HL-60 (cell line): ENCODE measurements at places on chromosomes 16 and 17.

GRCh38 chr17:74148901-74149596 is 54.4 kb upstream of the RPL38 start:
- DNase-seq, result no peak

DNA sequence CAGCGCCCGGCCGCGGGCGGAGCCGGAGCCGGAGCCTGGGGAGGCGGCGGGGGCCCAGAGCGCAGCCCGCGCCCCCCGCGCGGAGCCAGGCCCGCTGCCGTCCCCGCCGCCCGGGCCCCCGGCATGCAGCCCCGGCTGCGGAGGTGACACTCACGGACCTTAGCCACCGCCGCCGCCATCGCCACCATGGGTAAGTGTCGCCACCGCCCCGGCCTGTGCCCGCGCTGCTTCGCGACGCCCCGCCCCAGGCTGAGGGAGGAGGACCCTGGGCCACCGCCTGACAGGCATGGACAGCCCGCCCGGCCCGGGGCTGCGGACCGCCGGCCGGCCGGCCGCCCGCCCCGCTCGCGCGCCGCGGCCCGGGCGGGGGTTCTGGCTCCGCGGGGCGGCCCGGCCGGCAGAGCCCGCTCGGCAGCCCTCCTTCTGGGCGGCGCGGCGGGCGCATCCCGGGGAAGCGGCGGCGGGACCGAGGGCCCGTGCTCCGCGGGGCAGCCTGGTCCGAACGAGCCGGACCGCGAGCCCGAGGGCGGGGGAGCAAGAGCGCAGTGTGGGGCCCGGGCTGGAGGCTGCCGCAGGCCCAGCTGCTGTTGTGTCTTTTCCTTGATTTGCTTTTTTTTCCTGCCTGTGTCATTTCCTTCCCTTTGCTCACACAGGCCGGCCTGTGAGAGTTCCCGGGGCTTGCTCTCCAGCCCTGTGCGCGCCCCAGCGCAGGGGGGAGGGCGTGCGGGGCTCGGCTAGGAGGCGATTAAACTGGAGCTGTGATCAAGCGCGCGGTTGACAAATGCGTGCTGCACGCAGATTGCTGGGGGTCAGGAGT is 565 bp downstream of the MAP3K3 start:
- no peak for DNase-seq

GRCh38 chr17:81253358-81254131 is 14.4 kb downstream of the NDUFAF8 start:
- peak; percentile 33 for DNase-seq

- DNase-seq, result no peak
Measured at GRCh38 chr17:59492091-59492451, 73.3 kb upstream of the DHX40 start.

DNA sequence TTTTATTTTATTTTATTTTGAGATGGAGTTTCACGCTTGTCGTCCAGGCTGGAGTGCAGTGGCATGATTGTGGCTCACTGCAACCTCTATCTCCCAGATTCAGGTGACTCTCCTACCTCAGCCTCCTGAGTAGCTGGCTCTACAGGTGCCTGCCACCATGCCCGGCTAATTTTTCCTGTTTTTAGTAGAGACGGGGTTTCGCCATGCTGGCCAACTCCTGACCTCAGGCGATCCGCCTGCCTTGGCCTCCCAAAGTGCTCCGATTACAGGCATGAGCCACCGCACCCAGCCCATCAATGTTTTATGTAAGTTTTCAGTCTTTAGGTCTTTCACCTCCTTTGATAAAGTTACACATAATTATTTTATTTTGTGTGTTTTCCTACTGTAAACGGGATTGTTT is 154.6 kb downstream of the COPRS start:
- DNase-seq, result no peak

GRCh38 chr16:1163567-1164055 is 10.7 kb downstream of the CACNA1H start:
- no peak for DNase-seq

GRCh38 chr17:57530026-57530425 is 215.1 kb downstream of the CCDC182 start:
- no peak for DNase-seq

DNA sequence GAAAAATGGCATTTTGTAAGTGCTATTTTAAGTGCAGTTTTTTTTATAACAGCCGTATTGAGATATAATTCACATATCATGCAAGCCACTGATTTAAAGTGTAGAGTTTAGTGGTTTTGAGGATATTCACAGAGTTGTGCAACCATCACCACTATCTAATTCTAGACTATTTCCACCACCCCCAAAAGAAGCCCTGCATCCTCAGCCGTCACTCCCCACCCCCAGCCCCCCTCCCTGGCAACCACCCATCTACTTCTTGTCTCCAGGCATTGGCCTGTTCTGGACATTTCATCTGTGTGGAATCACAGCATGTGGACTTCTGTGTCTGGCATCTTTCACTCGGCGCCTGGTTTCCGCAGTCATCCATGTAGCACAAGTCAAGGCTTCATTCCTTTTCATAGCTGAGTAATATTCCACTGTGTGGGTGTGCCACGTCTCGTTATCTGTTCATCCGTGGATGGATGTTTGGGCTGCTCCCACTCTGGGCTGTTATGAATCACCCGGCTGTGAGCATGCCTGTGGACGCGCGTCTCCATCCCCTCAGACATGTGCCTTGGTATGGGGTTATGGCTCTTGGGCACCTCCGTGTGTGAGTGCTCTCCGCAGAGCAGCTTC is 138.4 kb upstream of the CIBAR2 start:
- DNase-seq, result no peak

DNA sequence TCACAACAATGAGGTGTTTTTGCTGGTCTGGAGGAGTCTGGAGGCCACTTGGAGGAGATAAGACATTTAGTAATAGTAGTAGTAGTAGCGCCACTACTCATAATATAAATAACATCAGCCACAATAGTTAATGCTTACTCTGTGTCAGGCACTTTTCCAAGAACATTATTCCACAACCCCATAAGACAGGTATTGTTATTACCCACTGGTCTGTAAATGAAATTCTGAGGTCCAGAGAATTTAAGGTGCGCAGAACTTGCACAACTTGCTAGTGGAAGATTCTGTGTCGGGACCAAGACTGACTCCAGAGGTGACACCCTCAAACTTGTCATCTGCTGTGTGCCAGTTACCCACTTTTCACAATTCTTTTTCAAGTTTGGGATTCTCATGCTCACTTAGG is 106.5 kb downstream of the MRM1 start:
- no peak for DNase-seq
